ENCODE measurements at places on chromosomes 7 and 10.

- DNase-seq, result no peak
Observed at GRCh38 chr10:55742487-55742886, 618.6 kb downstream of the ZWINT start.

- no peak for DNase-seq
Observed at GRCh38 chr10:97675222-97675621, 11.8 kb downstream of the AVPI1 start.

DNA sequence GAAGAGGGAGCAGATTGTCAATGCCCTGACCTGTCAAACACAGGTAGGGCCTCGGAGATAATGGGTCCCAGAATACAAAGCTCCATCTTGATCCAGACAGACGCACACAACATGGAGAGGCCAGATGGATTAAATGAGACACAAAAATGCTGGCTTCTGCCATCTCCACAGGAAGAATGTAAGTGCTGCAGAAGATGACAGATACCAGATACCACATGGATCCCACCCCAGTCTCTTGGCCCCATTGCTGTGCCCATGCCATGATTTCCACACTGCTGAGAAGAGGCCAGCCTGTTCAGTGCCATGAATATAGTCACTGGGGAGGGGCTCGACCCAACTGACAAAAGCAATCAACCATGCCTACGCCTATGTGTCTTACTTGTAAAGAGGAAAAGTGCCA is 487.9 kb downstream of the PARD3 start:
- no peak for DNase-seq

GRCh38 chr10:71395621-71396020 is 1.1 kb upstream of the CDH23 start:
- DNase-seq, result no peak

- DNase-seq, result peak; percentile 65
Observed at GRCh38 chr7:41940760-41941343, 238.0 kb upstream of the INHBA start.

DNA sequence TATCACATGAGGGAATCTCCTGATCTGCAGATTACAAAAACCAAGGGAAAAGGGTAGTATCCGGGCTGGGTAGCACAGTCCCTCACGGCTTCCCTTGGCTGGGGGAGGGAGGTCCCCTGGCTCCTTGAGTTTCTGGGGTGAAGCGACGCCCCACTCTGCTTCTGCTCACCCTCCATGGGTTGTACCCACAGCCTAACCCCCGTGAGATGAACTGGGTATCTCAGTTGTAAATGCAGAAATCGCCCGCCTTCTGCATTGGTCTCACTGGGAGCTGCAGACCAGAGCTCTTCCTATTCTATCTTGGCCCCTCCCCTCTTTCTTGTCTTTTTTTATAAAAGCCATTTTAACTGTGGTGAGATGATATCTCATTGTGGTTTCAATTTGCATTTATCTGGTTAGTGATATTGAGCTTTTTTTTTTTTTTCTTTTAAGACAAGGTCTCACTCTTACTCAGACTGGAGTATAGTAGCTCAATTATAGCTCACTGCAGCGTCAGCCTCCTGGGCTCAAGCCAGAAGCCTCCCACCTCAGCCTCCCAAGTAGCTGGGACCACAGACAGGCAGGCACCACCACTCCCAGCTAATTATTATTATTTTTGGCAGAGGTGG is 87.8 kb downstream of the ABCC2 start:
- DNase-seq, result peak; percentile 46

DNA sequence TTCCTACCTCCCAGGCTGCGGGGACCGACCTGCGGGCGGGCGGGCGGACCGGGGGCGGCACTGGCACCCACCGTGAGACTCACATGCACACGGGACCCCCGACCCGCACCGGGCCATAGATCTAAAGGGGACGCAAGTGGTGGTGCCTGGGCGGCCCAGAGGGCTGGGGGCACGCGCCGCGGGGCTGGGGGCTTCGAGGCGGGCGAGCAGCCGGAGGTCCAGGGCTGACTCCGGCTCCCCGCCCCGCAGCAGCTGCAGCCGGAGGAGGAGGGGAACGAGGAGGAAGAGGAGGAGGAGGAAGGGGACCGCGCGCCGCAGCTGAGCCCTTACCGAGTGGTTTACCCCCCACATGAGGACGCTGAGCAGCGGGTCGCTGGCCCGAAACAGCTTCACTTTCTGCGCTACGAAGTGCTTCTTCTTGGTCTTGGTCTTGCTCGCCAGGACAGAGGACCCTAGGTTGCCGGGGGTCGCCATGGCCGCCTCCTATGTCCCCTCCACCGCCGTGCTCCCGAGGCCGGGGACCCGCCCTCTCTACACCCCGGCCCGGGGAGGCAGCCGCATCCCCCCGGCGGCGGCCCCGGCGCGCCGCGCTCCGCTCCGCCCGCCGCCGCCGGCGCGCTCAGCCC is 412 bp downstream of the PIP4K2A start:
- peak; percentile 55 for DNase-seq

GRCh38 chr10:35216303-35216905 is 89.8 kb downstream of the CREM start:
- peak; percentile 45 for DNase-seq

DNA sequence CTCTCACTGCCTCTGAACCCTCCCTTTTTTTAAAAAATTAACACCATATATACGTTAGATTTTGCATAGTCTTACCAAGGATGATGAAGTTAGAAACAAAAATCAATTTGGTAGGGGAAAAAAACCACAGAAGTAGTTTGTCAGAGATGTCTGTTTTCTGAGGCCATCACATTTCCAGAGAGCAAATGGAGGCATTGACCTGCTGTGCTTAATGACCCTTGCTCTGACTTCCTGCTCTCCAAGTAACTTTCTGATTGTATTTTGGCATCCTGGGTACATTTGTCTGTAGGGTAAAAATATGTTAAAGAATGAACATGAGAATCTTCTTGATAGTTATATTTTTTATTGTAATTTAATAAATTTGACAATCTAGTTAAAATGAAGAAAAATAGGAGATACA is 140.2 kb downstream of the LCOR start:
- no peak for DNase-seq

GRCh38 chr7:150402671-150403321 is 23.7 kb downstream of the ZNF775 start:
- DNase-seq, result no peak

GRCh38 chr7:45704683-45705016 is 130.5 kb downstream of the ADCY1 start:
- DNase-seq, result no peak

GRCh38 chr7:148670807-148671206 is 27.9 kb upstream of the CUL1 start:
- no peak for DNase-seq

DNA sequence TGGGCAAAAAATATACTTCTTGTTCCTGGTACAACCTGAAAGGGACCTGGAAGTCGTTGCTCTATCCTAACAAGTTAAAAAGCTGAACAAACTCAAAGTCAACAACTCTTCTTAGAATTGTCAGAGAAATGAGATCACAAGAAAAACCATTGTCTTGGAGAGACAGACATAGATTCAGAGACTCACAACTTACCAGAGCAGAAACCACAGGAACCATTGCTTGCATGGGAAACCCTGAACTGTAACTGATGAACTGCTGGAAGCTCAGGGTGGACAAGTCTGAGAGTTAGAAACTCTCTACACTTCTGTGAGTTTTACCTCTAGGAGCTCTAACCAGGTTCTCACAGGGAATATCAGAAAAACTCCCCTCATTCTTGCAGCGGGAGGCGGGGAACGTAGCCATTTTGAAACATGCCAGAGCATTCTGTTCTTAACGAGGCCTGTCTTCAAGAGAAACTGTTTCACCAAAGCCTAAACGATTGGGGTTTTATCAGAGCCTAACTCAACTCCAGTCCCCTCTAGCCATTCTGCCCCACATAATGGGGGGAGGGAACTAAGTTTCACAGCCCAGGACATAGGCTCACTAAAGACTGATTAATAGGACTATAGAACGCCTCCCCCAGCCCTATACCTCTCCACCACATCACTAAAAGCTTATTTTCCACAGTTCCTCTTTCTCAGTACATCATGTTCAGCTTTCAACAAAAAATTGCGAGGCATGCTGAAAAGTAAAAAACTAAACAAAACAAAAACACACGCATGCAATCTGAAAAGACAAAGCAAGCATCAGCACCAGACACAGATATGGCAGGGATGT is 12.0 kb upstream of the GSDME start:
- DNase-seq, result peak; percentile 32

- peak; percentile 83 for DNase-seq
Observed at GRCh38 chr10:73997461-73997786, 492 bp upstream of the VCL start.

All from activated CD8-positive, alpha-beta T cell treated with anti-CD3 and anti-CD28 coated beads, Interleukin-2, amount 10 ng/mL, durations not matched to agents 7 days and 5 days (primary cell).